ENCODE measurements at places on chromosomes 3 and 15. TPM values are rescaled to one million over a fixed set of nuclear protein-coding genes. Genes with fewer than 3 reads are reported as not detected.

The OXTR gene
- total RNA-seq = 0.32 TPM

The PLA2G4E gene
- 0.05 TPM for total RNA-seq

The KIF15 gene
- 1.2 TPM for total RNA-seq

The CIP2A gene
- total RNA-seq = 1.1 TPM

The SLC28A1 gene
- 0.24 TPM for total RNA-seq

The SFMBT1 gene
- total RNA-seq = 14.9 TPM

The A4GNT gene
- total RNA-seq = not detected

The LSAMP gene
- 5.0 TPM for total RNA-seq

The TERC gene
- 2.6 TPM for total RNA-seq

The DAZL gene
- not detected for total RNA-seq

The ULK4 gene
- 4.6 TPM for total RNA-seq

The SRGAP3 gene
- 6.1 TPM for total RNA-seq

The MEF2A gene
- 135 TPM for total RNA-seq

The SLC2A2 gene
- total RNA-seq = not detected

Data from Right ventricle myocardium inferior (tissue), 1 donor.